Cerebellar cortex (tissue), 1 donor: ENCODE measurements at places on chromosomes 3 and 15.

- no peak for DNase-seq
Measured at GRCh38 chr3:2968475-2968874, 141.7 kb downstream of the IL5RA start.

GRCh38 chr3:168497741-168498140, 402.0 kb upstream of the GOLIM4 start:
- DNase-seq = no peak

GRCh38 chr15:81905889-81906288, 139.9 kb downstream of the MEX3B start:
- DNase-seq = no peak

- DNase-seq = no peak
Measured at GRCh38 chr3:8629151-8630021, 15.2 kb downstream of the SSUH2 start.

- DNase-seq = peak; percentile 8
Measured at GRCh38 chr3:127426444-127427153, 138.8 kb upstream of the PRR20G start.

- DNase-seq = no peak
Measured at GRCh38 chr15:42632105-42632675, 56.8 kb downstream of the STARD9 start.

- DNase-seq = no peak
Measured at GRCh38 chr3:18077128-18077840, 334.9 kb upstream of the TBC1D5 start.

- DNase-seq = no peak
Measured at GRCh38 chr3:165607221-165607620, 230.0 kb downstream of the BCHE start.

GRCh38 chr15:61457050-61457733, 228.1 kb upstream of the RORA start:
- DNase-seq = no peak

GRCh38 chr3:29385046-29385830, 104.4 kb downstream of the RBMS3 start:
- no peak for DNase-seq

- DNase-seq = no peak
Measured at GRCh38 chr3:180913581-180914404, 1.3 kb downstream of the FXR1 start.

DNA sequence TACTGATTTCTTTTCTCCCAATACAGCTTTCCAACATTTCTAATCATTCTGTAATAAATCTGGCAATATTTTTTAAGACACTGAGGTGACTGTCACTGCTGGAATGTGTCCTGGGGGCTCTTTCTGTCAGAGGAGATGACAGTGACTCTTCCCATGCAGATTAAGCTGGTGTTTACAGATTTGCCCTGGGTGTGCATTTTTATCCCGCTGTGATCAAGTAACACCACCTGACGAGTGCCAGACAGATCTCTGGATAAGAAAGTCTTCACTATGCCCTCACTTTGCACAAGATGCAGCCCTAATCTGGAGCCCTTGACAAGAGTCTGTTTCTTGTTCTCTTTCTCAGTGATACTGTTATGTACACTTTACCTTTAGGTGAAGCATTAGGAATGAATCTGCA, 477.7 kb downstream of the ZIC1 start:
- DNase-seq = no peak

GRCh38 chr15:69974321-69974720, 123.4 kb downstream of the TLE3 start:
- DNase-seq = no peak

DNA sequence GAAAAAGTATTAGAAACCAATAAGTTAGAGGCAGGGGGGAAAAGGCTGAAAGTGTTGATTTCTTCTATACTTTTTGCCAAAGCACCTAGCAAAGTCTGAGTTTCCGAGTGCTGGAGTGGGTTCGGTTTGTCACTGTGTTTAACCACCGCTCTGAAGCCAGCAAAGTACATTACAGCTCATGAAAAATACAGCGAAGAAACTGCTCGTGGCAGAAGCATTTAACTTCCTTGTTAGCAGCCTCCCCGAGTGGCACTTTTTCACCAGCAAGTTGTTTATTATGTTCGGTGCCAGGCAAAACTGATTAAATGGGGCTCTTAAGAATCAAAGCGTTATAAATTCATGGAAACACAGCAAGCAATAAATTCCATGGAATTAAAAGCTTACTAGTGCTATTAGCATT, 313.6 kb downstream of the FOXP1 start:
- DNase-seq = no peak

DNA sequence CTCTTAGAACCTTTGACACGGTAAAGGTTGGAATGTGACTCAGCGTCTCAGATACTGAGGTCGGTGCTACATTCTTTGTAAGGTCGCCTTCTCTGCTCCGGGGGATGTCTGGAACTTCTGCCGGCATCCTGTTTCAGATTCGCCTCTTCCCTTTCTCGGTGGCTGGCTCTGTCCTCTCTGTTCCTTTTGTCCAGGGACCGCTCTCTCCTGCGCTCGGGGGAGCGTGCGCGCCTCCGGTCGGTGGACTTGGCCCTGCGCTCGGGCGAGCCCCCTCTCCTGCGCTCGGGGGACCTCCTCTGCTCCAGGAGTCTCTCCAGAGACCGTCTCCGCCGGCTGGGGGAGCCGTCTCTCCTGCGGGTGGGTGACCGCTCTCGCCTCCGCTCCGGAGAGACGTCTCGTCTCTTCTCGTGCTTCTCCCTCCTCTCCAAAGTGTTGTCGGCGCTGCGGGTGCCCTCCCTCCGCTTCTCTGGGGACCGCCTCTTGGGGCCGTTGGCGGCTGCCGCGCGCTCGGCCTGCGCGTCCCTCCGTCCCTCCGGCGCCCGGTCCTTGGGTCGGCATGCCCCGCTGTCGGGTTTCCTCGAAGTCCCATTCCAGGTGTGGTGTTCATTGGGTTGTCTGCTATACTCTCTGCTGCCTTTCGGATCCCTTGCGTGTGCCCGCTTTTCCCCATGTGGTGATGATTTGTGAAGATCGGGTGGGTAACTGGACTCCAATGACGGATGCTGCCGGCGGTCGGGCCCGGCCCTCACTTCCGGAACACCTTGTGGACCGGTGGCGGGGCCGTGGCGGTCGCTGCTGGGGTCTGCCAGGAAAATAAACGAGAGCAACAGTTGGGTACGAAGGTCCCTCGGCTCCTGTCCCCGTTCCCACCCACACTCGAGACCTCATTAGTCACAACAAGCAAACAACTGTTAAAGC, 668.8 kb upstream of the ADAMTS9 start:
- DNase-seq = no peak

DNA sequence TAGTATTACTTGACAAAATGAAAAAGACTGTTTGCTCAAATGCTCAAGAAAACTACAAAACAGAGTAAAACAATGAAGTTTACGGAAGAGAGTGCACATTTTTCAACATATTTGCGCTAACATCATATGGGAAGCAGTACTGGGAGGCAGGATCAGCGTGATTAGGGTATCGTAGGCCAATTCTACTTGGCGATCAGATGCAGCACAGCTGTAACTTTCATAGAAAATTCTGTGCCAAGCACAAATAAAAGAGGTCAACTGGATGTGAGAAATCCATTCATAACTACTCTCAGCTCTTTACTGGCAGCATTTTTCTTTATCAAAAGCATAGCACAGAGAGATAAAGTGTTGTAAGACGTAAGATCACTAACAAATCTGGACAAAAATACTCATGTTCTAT, 1196.3 kb upstream of the GBE1 start:
- DNase-seq = no peak

GRCh38 chr3:126156468-126156867, 23.9 kb downstream of the ALDH1L1 start:
- no peak for DNase-seq

DNA sequence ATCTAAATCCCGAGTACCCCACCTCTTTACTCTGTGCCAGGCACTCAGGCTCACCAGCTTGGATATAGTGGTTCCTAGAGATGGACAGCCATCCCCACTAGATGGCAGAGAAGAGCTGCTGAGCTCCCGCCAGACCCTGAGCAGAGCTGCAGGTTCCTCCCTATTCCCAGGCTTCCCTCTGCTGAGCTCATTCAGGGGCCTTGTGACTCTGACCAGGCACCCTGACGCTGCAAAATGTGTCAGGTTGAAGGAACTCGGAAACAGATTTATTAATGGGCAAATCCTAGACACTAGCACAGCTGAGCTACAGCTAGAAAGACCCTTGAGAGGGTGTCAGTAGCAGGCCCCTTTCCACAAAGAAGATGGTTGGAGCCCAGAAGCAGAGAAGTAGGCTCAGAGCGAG, 38.2 kb upstream of the RHO start:
- peak; percentile 89 for DNase-seq

- no peak for DNase-seq
Measured at GRCh38 chr3:110654843-110655502, 416.6 kb upstream of the NECTIN3 start.

DNA sequence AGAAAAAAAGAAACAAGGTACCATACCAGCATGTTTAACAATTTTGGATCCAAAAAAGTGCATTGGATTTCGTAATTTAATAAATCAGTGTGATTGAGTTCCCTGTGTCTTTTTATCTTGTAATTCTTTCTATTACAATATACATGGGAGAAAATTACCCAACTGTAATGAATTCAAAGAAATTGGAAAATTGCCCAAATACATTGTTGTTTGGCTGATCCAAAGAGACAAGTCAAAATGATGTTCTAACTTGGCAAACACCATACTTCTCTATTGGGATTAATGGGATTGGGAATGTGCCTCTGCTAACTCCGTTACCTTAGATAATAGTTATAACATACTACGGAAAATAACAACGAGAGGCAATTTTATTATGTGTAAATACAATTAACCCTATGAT, 1097.1 kb downstream of the ROBO1 start:
- peak; percentile 28 for DNase-seq

GRCh38 chr3:53222183-53222901, 33.5 kb downstream of the TKT start:
- DNase-seq = no peak

DNA sequence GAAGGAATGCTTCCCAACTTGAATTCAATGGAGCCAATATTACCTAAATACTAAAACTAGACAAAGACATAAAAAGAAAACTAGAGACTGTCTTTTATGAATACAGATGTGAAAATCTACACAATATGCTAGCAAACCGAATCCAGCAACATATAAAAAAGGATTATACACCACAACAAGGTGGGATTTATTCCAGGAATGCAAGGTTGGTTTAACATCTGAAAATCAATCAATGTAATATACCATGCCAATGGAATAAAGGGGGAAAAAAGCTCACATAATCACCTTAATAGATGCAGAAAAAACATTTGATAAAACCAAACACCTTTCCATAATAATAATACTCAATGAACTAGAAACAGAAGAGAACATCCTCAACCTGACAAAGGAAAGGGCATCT, 69.3 kb upstream of the TSPAN3 start:
- no peak for DNase-seq

DNA sequence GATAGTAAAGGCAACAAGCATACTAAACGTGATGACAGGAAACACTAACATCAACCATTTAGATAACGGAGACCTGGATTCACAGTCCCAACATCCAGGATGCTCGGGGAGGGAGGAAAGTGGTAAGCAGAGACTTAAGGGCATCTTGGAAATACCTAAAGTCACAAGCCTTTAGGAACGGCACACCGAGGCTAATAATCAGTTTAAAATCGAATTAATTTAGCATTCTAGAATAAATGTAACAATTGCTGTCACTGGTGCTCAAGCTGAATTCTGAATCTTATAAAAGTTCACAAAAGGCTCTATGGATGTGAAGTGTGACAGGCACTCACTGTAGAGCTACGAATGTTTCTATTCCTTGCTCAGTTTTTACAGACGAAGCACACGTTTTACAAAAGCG, 1.3 kb downstream of the CD47 start:
- DNase-seq = peak; percentile 45

- DNase-seq = peak; percentile 81
Measured at GRCh38 chr15:73273181-73274002, 95.4 kb downstream of the HCN4 start.

DNA sequence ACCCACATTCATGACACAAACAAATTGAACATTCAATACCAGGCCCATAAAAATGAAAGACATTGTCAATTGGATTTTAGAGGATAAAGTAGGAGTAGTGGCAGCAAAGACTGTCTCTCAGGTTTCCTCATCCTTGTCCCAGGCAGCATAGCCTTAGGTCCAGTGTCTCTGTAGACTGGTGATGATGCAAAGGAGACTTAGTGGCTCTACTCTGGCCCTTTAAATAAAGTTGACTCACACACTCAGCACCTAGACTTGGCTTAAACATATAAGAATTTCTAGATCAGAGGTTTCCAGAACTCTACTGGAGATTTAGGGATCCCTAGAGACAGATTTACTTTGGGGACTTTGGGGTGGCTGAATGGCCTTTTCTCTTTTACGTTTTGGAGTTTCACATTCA, 166.6 kb downstream of the NR1D2 start:
- no peak for DNase-seq

GRCh38 chr3:194858382-194858781, 172.7 kb downstream of the FAM43A start:
- no peak for DNase-seq

DNA sequence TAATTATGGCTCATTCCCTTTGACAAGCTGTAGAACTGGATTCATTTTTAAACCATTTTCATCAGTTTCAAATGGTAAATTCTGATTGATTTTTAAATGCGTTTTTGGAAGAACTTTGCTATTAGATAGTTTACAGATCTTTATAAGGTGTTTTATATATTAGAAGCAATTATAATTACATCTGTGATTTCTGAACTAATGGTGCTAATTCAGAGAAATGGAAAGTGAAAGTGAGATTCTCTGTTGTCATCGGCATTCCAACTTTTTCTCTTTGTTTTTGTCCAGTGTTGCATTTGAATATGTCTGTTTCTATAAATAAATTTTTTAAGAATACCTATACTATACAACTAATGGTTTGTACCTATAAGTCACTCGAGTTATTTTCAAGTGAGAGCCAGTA, 62.7 kb downstream of the PXYLP1 start:
- no peak for DNase-seq

- no peak for DNase-seq
Measured at GRCh38 chr3:195836476-195837135, 24.9 kb upstream of the MUC4 start.

DNA sequence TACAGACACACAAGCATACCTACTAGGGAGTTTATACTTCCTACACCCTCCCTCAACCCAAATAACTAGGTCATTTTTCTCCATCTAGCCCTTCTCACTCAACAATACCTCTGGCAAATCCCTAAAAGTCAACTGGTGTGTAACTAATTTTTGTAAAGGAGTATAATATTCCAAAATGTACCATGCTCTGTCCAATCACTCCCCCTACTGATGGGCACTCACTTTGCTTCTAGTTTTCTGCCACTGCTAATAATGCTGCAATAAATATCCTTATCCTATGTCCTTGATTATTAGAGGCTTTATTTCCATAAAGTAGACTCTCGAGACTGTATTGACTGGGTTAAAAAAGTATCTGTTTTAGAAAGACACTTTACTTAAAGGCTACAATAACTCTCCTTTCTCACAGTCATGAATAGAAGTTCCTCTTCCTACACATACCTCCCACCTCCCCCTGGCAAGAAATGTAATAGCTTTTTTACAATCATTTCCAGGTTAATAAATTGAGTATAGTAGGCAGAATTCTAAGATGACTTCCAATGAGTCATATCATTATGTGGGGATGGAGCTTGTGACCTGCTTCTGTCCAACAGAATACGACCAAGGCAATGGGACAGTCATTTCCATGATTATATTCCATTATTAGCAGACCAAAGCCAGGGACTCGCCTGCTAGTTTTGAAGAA, 30.0 kb downstream of the SHQ1 start:
- DNase-seq = peak; percentile 17

- DNase-seq = no peak
Measured at GRCh38 chr3:94118390-94118789, 55.5 kb downstream of the NSUN3 start.

- no peak for DNase-seq
Measured at GRCh38 chr3:128203169-128203568, 49.9 kb downstream of the EEFSEC start.
